Effector memory CD4-positive, alpha-beta T cell (primary cell): ENCODE measurements at places on chromosomes 7 and 10.

DNA sequence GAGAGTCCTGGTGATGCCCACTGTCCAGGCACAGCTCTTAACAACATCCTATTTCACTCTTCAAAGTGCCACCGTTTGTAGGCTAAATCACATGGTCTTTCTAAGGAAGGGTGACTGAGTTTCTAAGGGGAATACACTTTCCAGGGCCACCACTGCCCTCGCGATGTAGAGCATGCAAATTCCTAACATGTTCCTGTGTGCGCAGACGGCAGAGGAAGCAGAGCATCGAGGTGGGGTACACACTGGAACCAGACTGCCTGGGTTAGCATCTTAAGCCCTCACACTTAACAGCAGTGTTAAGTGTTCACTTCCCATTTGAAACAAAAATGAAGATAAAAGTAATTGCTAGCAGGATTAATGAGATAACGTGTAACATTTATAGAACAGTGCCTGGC is 3.0 kb downstream of the VOPP1 start:
- no peak for DNase-seq

DNA sequence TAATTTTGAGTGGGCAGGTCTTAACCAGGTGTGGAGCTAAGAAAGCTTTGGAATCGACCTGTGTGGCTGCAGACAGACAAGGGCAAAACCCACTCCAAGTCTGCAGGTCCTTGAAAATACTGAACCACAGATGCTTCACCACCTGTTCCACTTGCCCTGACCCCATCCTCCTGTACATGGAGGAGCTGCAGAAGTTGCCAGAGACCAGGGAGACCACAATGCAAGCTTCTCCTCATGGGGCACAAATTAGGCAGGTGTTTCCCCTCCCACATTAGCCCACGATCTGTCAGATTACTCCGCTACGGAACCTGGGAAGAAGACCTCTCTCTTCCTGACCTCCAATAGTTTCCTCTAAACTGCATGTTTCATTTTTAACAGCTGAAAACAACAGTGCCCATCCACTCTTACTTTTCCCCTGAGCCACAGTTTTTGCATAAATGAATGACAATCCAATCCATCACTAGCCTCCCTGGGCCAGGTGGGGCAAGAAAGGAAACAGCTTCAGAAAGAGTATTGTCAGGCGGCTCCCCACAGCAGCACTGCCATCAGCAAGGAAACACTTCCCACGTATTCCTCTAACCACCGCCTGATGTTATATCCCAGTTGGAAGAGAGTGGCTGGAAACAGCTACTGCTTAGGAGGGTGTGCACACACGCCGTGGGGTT is 141.6 kb downstream of the PRKAG2 start:
- DNase-seq, result no peak

- no peak for DNase-seq
Measured at GRCh38 chr7:65820287-65820950, 52.5 kb upstream of the VKORC1L1 start.

DNA sequence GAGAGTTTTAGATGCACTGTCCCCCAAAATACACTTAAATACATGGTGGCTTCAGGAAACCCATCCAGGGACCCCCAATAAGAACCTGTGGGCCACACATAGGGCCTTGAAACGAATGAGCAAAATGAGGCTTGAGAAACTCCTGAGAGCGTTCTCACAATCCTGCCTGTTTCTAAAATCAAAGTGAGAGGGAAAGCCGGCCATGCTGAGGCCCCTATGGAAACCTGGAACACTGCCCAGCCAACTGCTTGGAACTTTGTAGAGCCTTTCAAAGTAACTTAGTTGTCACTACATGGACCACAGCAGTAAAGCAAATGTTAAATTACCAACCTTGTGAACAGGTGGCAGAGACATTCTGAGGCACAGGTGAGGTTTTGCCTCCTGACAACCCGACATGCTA is 13.4 kb downstream of the SGMS1 start:
- DNase-seq, result no peak

GRCh38 chr10:59607970-59608369 is 101.7 kb downstream of the SLC16A9 start:
- no peak for DNase-seq

GRCh38 chr7:120303105-120303504 is 30.1 kb downstream of the KCND2 start:
- DNase-seq, result no peak

GRCh38 chr10:21057436-21057835 is 160.3 kb upstream of the NEBL start:
- DNase-seq, result no peak

DNA sequence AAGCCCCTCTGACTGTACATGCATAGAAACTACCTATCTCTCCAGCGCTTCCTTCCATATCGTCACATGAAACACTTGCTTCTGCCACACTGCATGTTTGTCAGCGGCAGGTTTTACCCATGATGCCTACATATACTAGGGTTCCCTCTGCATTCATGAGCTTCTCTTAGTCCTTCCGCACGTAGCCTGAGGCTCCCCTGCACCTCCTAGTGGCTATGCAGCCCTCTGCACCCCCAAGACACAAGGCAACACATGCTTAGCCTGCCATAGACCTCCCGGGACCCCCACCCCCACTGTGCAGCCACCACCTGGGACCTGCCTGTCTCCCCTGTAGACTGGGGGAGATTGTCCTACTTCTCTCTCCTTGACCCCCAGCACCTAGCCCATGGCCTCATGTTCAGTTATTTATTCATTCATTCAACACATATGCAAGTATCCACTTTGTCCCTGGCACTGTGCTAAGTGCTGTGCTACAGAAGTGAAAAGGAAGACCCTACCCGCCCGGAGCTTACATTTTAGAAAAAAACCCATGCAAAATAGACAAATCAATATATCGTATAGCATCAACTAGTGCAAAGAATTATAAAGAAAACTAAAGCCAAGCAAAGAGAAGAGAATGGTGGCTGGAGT is 23.5 kb downstream of the TMEM273 start:
- DNase-seq, result no peak

GRCh38 chr7:151472644-151473380 is 32.9 kb upstream of the CRYGN start:
- DNase-seq, result no peak

- DNase-seq, result no peak
Measured at GRCh38 chr7:131564640-131565039, 8.2 kb upstream of the PODXL start.

DNA sequence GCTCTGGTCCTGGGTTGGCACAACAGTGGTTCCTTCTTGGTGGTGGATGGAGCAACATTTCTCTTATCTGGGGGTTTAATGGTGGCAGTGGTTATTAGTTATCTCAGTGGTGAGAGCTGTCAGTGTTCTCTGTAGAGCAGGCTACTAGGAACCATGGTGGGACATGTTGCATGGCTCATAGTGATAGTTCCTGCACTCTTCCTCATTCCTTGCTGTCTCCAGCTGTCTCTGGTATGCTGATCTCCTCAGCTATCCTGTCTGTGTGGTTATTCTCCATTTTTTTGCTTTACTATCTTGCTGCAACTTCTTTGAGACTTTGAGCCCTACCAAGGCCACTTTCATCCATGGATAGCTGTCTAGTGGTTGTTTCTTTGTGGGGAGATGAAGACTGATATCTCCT is 44.0 kb downstream of the CCDC7 start:
- DNase-seq, result no peak

DNA sequence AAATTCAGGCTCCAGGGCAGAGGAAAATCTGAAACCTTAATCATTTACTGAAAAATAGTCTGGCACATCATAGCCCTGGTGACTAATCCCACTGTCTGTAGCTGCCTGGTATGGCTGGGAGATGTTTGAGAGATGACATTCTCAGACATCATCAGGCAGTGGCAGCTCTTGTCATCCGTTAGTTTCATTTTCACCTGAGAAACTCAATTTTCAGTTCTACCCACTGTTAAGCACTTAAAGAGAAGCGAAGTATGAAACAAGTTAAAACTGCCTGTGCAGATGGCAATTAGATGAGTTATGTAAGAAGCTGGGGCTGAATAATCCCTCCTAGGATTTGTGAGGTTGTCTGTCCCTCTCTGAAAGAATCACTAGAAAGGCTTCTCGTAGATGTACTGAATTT is 150.2 kb downstream of the NSUN6 start:
- no peak for DNase-seq

- no peak for DNase-seq
Measured at GRCh38 chr7:105935250-105935649, 27.8 kb upstream of the CDHR3 start.

- no peak for DNase-seq
Measured at GRCh38 chr10:454860-455259, 234.6 kb downstream of the DIP2C start.

DNA sequence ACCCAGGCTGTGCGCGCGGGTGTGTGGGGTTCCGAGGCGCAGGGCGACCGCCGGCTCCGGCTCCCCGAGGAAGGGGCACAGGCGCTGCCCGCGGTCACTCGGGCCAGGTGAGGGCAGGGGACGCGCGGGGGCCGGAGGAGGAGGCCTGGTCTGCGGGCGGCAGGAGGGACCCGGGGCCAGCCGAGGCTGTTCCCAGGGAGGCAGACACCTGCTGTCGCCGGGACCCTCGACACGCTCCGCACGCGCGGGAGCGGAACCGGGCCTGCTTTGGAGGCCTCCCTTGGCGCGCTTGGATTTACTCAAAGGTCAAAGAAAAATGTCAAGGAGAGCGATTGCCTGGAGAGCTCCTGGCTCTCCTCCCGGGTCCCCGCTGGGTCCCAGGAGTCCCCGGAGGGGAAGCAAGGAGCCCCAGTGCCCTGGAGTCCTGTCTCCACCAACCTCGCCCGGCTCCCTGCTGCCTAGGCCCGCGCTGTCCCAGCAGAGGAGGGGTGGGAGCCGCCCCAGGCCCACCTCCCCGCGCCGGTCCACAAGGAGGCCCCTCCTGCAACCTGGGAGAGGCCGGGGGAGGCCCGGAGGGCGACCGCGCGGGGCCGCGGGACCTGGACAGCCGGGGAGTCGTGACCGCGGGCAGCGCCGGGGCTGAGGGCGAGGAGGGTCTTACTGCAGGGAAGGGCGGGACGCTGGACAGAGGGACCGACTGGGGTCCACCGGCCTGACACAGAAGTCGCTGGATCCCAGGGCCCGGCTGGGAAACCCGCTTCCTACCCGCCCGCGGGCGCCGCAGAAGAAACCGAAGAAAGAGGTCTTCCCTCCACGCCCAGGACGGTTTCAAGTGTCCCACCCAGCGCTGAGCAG is 348.9 kb downstream of the DNAJB6 start:
- DNase-seq, result no peak

GRCh38 chr10:53088961-53089360 is 316.4 kb upstream of the MBL2 start:
- DNase-seq, result no peak

- DNase-seq, result peak; percentile 44
Measured at GRCh38 chr7:4683884-4684565, 1.9 kb downstream of the FOXK1 start.

- DNase-seq, result no peak
Measured at GRCh38 chr7:46811529-46811928, 770.4 kb downstream of the TNS3 start.

- no peak for DNase-seq
Measured at GRCh38 chr10:92001995-92002394, 78.4 kb downstream of the BTAF1 start.

- DNase-seq, result no peak
Measured at GRCh38 chr7:146875237-146875785, 758.7 kb downstream of the CNTNAP2 start.

DNA sequence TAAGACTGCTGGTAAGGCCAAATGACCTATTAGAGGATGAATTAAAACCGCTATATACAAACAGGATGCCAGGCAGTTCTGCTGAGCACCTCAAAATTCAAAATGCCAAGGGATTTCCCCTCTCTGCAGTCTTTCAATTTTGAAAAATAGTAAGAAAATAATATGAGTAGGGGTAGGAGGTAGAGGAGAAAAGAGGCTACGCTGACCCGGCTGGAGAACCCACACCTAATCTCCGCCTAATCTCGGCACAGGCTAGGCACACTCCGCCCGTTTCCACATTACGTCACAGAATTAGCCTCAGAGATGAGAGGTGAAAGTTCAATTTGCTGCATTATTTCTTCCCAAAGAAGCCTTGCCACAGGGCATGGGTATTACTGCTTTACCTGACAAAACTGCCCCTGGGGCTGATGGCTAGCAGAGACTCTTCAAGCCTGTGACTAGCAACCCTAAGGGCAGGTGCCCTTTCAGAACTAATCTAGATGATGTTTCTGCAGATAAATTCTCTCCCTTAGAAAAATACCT is 21.3 kb upstream of the SPOCK2 start:
- DNase-seq, result no peak

DNA sequence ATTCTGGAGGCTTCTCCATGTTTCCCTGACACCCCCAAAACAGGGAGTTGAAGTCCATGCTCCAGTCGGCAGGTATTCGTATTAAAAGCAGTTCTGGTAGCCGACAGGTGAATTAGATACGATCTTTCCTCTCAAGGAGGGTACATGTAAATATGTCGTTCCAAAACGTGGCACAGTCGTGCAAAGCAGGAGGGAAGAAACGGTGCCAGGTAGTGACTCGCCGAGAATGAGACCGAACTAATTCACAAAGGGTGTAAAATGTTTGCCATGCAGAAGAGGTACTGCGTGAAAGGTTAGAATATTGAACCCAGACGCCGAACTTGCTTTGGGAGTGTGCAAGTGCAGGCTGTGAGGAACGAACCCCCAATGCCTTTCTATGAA is 483 bp downstream of the EDRF1 start:
- no peak for DNase-seq

GRCh38 chr7:116173051-116174028 is 37.0 kb upstream of the TES start:
- DNase-seq, result peak; percentile 10

- DNase-seq, result no peak
Measured at GRCh38 chr10:119246862-119247549, 39.6 kb downstream of the GRK5 start.

DNA sequence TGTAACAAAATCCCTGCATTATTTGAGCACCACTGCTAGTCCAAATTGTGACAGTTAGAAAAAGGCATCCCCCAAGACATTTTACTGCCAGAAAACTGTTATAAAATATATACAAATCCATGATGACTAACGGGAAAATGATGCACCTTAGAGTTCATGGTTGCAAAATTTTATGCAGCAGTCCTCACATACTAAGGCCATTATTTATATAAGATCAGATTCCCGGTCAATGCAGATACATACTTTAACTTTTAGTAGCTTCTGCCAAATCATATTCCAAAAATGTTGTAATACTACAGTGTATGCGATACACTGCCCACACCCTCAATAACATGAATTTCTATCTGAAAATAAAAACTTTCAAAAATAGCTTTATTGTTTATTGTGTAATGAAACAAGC is 239.9 kb upstream of the ZNF32 start:
- no peak for DNase-seq
